GF-D8 (cell line): ENCODE measurements at places on chromosomes 13 and 19.

GRCh38 chr13:100341327-100341726 lies 247.3 kb downstream of the GGACT start:
- DNase-seq, result no peak

GRCh38 chr19:1389033-1389940 lies 5.6 kb downstream of the NDUFS7 start:
- no peak for DNase-seq

- DNase-seq, result no peak
Observed at GRCh38 chr19:29491995-29492577, 33.7 kb upstream of the VSTM2B start.

GRCh38 chr19:29843180-29844051 lies 31.6 kb downstream of the CCNE1 start:
- DNase-seq, result no peak

DNA sequence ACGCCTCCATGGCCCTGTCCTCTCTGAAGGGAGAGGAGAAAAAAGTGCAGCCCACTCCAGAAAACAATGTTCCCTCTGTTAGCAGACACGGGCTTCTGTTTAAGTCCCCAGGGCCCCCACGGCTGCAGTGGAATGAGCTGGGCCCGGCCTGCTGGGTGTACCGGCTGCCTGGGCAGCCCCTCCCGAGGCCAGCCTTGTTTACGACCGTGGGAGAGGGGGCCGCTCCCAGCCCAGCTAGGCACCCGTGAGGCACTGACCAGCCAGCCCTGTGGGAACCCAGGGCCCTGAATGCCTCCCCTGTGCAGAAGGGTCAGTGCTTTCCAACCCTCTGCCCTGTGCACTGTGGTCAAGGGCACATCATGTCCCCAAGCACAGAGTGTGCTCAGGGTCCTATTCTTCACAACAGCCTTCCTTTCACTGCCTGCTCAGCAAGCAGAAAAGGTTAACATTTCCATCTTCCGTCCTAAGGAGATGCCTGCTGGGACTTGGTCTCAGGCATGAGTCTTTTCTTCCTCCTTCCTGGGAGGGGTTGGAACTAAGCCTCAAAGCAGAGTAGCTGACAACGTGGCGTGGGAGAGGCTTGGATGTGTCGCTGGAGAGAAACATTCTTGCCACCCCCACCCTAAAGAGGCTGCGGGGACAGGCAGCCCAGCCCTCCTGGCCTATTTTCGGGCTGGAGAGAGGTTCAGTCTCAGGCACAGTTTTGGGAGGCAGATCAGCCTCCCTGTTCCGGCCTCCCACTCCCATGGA lies 90.1 kb downstream of the RGCC start:
- no peak for DNase-seq

GRCh38 chr13:48411147-48411794 lies 1.6 kb downstream of the LPAR6 start:
- DNase-seq, result no peak

DNA sequence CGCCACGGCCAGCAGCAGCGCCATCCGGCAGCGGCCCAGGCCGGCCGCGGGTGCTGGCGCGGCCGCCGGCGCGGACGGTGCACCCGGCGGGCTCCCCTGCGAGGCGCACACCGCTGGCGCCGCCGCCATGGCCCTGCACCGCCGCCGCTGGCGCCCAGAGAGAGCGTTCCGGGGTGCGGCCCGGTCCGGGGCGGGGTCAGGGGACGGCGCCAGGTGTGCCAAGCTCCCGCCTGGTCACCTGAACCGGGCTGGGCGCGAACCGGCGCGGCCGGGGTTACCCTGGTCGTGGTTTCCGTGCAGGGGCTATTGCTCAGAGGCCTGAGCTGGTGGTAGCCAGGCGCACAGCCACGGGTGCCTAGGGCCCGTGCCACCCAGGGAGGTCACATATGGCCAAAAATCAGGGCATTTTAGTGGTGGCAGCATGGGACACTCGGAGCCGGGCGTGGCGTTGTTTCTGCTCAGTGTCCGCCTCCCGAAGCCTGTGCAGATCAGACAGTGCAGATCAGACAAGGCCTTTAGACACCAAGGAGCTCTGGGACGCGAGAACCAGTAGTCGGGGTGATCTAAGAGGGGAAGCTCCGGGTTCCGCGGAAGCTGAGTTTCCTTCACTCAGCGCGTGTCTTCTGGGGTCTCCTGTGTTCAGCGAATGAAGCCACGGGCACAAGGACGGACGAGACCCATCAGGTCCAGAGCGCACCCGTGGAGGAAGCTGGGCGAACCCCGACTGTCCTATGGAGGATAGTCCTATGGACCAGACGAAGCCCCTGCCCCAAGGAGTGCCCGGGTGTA lies at the start of gene TMEM238:
Gene TMEM238, minus strand, starts transcription at position 162 of the 789 bp plus-strand sequence. Its CDS starts 33 bp downstream, at position 129.
- DNase-seq, result peak; percentile 22

- peak; percentile 42 for DNase-seq
Observed at GRCh38 chr19:17183858-17184321, 31.3 kb upstream of the USE1 start.

DNA sequence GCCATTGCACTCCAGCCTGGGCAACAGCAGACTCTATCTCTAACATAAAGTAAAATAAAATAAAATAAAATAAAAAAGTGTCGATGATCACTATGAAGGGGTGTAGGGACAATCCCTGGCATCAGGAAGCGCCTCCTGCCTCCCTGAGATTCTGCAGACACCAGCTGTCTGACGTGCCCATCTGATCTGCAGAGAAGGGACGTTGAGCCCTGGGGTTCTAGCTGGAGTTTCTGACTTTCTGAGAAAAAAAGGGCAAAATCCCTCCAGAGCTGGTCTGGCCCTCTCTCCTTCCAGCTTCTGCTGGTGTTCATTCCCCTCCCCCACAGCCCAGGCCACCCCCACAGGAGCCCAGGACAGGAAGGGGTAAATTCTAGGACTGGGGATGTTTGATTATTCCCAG lies 2.4 kb upstream of the ADGRE5 start:
- no peak for DNase-seq

DNA sequence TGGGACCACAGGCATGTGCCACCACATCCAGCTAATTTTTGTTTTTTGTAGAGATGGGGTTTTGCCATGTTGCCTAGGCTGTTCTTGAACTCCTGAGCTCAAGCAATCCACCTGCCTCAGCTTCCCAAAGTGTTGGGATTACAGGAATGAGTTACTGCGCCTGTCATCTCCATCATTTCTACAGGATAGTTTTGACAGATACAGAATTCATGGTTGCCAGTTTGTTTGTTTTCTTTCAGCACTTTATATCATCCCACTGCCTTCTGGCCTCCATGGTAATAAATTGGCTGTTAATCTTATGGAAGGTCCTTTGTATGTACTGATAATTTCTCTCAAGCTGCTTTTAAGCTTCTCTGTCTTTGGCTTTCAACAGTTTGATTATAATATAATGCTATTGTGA lies 165.2 kb downstream of the RNF17 start:
- DNase-seq, result no peak

DNA sequence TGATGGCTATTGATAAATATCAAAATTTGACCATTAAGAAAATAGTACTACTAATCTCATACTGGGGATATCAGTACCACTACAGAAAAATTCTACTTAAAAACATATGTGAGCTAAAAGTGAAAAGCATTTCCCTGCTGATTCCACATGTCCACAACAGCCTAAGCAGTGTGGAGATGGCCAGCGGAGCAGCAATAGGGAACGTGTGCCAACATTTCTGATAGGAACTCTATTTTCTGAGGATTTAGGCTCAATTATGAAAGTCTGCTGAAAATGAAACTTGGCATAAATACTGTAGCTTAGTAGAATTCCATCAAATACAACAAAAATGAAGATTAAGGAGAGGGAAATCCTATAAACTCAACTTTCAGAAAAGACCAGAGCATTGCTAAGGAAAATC lies 311.6 kb downstream of the ENOX1 start:
- no peak for DNase-seq

- DNase-seq, result no peak
Observed at GRCh38 chr13:76667551-76667950, 218.7 kb downstream of the KCTD12 start.

DNA sequence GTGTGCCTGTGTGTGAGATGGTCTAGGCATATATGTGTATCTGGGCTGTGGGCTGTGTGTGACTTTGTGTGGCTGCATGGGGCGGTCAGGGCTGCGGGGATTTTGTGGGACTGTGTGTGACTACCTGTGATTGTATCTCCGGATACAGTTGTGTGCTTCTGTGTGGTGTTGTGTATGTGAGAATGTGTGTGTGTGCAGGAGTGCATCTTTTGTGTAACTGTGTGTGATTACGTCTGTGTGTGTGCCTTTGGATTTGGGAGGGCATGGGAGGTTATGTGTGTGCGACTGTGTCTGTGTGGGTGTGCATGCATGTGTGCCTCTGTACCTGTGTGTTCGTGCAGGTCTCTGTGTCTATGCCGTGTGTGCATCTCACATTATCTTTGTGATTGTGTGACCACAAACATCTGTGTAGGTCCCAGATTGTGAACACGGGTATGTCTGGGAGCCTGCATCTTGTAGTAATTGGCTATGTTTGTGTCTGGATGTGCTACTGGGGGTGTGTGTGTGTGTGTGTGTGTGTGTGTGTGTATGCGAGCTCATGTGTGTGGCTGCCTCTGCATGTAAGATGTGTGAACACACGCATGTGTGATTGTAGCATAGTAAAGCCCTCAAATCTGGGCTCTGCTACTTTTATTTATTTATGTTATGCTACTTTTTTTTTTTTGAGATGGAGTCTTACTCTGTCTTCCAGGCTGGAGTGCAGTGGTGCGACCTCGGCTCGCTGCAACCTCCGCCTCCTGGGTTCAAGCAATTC lies 7.6 kb downstream of the EHD2 start:
- no peak for DNase-seq

DNA sequence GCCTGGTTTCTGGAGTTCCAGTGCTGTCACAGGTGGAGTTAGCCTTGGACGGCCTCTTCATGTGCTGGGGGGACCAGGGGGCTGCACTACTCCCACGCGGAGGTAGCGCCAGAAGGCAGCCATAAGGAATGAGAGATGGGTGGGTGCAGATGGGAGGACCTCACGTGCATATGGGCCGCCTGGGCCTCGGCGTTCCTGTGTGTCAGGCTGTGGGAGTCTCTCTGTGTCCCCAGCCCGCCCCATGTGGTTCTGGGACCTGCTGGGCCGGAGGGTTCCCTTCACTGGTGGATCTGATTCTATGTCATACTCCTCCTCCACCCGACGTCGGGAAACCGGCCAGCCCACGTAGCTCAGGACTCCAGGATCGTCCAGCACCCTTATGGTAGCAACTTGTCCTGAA lies 149.0 kb upstream of the SOX1 start:
- DNase-seq, result no peak

GRCh38 chr19:49148784-49149651 lies 6.2 kb downstream of the HRC start:
- peak; percentile 77 for DNase-seq

- DNase-seq, result no peak
Observed at GRCh38 chr19:35222373-35223015, 6.0 kb downstream of the FAM187B start.

GRCh38 chr13:45374917-45375316 lies 33.9 kb upstream of the TPT1 start:
- no peak for DNase-seq

DNA sequence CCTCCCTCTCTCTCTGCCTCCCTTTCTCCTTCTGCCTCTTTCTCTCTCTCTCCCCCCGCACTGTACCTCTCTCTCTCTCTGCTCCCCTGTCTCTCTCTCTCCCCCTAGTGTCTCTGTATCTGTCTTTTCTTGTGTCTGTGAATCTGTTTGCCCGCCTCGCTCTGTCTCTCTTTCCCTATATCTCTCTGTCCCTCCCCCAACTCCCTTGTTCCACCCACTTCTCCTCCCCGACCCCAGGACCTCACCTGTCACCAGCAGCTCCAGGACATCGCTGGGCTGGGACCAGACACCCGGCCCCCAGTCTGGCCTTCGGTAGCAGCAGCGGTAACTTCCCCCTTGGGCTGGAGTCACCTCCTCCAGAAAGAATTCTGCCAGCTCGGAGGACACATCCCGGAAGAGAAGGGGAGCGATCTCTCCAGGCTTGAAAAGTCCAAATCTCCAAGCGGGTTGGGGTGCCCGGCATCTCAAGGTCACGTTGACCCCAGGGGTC lies 3.9 kb downstream of the OSCAR start:
- peak; percentile 35 for DNase-seq

- DNase-seq, result no peak
Observed at GRCh38 chr13:50608370-50608769, 235.1 kb downstream of the DLEU7 start.

- no peak for DNase-seq
Observed at GRCh38 chr13:93045836-93046235, 180.8 kb upstream of the GPC6 start.

GRCh38 chr19:23783636-23784035 lies 24.9 kb upstream of the ZNF681 start:
- no peak for DNase-seq
